ENCODE measurements at places on chromosomes 6 and 20. TPM values are rescaled to one million over a fixed set of nuclear protein-coding genes. Genes with fewer than 3 reads are reported as not detected.

ECT2L gene
- 0.82 TPM for total RNA-seq

TFAP2D gene
- total RNA-seq: 2.9 TPM

NNAT gene
- total RNA-seq: 367 TPM

ABHD16A gene
- total RNA-seq: 41.6 TPM

TRPC4AP gene
- 52.2 TPM for total RNA-seq

SAPCD1 gene
- 0.82 TPM for total RNA-seq

TINAG gene
- total RNA-seq: 0.41 TPM

LINC00237 gene
- total RNA-seq: 0.82 TPM

HSPA12B gene
- total RNA-seq: 2.4 TPM

CTCFL gene
- not detected for total RNA-seq

GJA10 gene
- not detected for total RNA-seq

TFAP2B gene
- total RNA-seq: not detected

ANGPT4 gene
- not detected for total RNA-seq

ISM1 gene
- total RNA-seq: 1.6 TPM

FAM210B gene
- 15.5 TPM for total RNA-seq

FKBP1C gene
- 0.41 TPM for total RNA-seq

NKAIN4 gene
- 14.7 TPM for total RNA-seq

MUC22 gene
- not detected for total RNA-seq

CDKAL1 gene
- total RNA-seq: 46.5 TPM

WFDC10B gene
- total RNA-seq: not detected

GRM4 gene
- 3.7 TPM for total RNA-seq

OTOR gene
- total RNA-seq: 0.82 TPM

CRISP2 gene
- 0.82 TPM for total RNA-seq

PSORS1C2 gene
- not detected for total RNA-seq

MDN1 gene
- 23.6 TPM for total RNA-seq

UBR2 gene
- total RNA-seq: 37.1 TPM

SLC35F1 gene
- 97.0 TPM for total RNA-seq

RSPO3 gene
- 36.7 TPM for total RNA-seq

PNPLA1 gene
- total RNA-seq: not detected

CCN5 gene
- not detected for total RNA-seq

RFX6 gene
- not detected for total RNA-seq

All from frontal cortex (tissue), 4 donors.